ENCODE measurements at places on chromosomes 1 and 21.

DNA sequence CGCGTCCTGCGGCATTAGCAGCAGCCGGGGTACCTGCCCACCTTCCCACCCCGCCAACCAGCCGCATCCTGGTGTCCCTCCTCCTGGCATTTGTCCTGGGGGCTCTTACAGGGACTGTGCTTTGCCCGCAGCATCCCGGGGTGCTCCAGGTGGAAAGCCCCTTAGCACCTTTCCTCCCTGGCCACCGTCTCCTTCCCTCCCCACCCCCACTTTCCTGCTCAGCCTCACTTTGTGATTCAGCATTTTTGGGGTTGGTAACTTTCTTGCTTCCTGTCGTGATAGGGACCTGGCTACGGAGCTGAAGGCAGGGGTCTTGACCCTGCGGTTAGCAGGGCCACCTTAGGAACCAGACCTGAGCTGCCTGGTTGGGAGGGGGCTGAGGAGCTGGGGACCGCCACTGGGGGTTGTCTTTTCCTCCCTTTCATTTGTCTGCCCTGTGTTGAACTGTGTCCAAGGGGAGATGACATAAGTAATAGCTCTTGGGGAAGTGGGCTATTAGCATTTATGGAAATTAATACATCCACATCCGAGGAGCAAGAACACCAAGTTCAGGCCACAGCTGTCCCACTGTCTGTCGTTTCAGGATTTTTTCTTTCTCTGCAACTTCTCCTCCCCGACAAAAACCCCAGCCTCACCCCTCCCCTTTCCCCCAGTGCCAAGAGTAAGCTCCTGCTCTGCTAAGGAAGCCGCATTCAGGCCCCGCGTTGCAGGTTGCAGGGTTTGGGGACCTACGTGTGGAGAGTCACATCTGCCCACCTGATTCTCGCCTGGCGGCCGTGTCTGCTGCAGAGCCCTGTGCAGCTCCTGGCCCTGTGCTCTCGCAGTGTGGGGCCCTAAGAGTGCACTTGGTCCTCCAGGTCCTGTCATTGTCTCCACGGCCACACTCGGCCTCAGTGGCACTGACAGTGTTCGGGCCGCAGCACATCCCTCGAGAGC lies 1.6 kb upstream of the NPHP4 start:
- no peak for DNase-seq

- no peak for DNase-seq
Measured at GRCh38 chr1:236718328-236718727, 32.0 kb downstream of the ACTN2 start.

DNA sequence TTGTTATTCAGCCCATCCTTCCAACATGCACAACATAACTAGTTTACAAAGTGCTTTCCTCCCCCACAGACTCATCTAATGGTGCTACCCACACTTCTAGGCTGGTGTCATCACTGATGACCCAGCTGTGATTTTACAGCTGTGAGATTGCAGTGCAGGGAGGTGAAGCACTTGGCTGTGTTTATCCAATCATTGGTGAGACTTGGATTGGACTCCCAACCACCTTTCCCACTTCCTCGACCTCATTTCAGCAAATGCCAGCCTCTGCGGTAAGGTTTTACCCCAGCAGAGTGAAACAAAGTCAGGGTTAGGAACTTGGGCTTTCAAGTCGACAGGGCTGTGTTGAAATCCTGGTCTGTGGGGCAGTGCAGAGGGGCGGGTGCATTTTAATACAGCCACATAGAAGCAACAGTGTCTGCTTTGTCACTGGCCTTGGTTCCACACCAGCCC lies 22.1 kb downstream of the ECHDC2 start:
- no peak for DNase-seq

GRCh38 chr21:31845151-31845729 lies 27.6 kb upstream of the HUNK start:
- no peak for DNase-seq

DNA sequence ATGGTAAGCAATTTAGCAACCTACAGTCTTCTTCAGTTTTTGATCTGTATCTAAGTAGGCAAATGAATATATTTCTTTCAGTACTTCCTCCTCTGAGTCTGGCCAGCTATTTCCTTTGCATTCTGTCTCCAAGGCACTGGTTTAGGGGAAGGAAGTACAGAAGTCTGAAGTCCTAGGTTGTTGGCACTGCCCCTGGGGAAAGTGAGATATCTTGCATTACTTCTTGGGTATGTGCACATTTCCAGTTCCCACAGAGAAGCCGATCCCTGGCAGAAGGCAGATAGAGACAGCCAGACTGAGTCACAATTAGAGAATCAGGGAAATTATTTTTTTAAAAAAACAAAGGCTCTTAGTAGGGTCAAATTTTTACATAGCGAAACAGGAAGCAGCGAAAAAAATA lies 98.8 kb downstream of the RASAL2 start:
- peak; percentile 43 for DNase-seq

DNA sequence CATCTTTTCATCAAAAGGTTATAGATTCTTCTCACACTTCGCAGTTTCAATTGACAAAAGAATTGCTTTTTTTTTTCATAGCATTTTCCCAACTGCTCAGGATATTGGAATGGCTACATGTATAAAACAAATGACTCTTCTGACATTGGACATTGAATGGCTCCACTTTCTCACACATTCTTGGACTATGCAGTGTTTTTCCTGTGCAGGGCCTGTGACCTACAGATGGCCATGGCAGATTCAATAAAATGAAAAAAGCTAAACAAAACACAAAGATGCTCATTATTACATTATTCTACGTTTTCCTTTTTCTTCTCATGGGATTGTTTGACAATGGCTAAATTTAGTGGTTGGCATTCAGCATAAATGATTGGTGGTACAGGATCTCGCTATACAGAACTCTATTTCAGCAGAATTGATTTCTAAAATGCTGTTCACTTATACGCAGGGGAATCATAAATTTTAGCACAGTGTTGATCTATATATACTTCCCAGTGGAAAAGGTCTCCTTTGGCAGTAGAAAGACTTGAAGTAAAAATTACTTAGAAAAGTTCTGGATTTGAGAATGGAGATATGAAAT lies 115.6 kb upstream of the ADAMTS5 start:
- no peak for DNase-seq

GRCh38 chr1:226891346-226891745 lies 20.9 kb downstream of the PSEN2 start:
- DNase-seq, result no peak

DNA sequence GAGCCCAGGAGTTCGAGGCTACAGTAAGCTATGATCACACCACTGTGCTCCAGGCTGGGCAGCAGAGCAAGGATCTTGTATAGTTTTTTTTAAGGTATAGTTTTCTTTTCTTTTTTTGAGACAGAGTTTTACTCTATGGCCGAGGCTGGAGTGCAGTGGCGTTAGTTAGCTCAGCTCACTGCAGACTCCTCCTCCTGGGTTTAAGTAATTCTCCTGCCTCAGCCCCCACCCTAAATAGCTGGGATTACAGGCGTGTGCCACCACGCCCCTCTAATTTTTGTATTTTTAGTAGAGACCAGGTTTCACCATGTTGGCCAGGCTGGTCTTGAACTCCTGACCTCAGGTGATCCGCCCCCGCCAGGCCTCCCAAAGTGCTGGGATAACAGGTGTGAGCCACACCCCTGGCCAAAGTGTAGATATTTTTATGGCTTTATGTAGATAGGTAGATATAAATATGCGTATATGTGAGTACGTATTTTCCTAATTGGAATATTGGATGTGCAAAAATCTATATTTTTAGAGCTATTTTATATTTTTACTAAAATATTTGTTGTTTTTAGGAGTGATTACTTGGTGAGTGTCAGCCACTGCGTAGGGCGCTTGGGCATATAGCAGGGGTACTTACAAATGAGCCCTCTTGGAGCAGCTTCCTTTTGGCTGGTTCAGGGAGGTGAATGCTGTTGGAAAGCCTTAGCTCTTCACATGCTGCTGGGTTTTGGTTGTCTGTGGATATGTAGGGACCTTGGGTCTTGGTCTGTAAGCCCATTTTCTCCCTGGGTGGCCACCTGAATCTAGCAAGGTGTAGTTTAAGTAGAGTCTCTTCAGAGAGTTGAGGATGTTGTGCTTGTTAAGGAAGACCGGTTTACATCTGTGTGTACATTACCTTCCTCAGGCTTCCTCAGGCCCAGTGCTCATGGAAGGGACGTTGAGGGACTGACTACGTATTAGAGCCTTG lies 9.5 kb downstream of the KDM4A start:
- DNase-seq, result no peak

GRCh38 chr1:36086529-36087232 lies 2.0 kb upstream of the ADPRS start:
- DNase-seq, result no peak

- DNase-seq, result no peak
Measured at GRCh38 chr1:214445199-214445598, 106.2 kb downstream of the PTPN14 start.

- DNase-seq, result no peak
Measured at GRCh38 chr1:6107409-6108356, 62.0 kb downstream of the KCNAB2 start.

GRCh38 chr1:40739455-40740008 lies 44.1 kb upstream of the KCNQ4 start:
- DNase-seq, result no peak
